ENCODE measurements at places on chromosomes 2 and 18. TPM values are rescaled to one million over a fixed set of nuclear protein-coding genes. Genes with fewer than 3 reads are reported as not detected.

GRCh38 chr18:50594942-50595341 is 35.1 kb downstream of the MAPK4 start:
- no peak for DNase-seq

DNA sequence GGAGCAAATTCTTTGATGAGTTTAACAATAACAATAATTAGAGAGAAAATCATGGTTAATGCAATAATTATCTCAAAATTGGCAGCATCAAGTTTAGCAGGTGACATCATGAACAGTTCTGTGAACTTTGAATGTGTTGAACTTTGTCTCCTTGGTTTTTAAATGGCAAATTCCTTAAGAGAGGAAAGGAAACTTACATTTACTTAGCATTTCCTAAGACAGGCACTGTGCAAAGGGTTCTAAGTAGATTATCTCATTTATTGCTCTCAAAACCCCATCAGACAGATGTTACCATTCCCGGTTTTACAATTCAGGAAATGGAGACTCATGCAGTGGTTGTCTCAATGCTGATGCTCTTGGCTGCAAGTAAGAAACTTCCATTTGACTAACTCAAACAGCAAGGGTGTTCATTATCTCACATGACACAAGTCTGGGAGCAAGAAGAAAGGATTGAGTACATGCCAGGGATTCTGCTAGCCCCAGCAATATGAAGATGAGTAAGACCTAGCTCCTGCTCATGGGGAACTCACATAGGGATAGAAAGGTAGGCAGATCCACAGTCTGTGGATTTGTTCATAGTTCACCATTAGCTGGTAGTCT is 81.3 kb upstream of the ITGA6 start:
- no peak for DNase-seq

DNA sequence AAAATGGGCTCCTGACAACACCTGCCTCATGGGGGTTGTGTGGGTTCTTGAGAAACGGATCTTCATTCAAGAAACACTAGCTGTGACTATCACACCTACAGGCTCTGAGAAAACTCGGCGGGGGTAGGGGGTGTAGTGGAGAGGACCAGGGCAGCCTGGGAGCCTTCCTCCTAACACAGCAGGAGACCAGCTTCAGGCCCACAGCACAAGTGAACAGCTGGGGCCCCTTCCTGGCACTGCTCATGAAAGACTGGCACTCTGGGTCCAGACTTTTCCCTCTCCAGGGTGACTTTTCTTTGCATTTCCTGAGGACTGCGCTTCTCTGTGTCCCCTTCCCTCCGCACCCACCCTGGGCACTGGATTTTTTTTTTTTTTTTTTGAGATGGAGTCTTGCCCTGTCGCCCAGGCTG is 7.2 kb upstream of the SEMA4C start:
- DNase-seq = no peak

- DNase-seq = no peak
These were observed 28.2 kb upstream of the SLC8A1 start for GRCh38 chr2:40480073-40480472.

DNA sequence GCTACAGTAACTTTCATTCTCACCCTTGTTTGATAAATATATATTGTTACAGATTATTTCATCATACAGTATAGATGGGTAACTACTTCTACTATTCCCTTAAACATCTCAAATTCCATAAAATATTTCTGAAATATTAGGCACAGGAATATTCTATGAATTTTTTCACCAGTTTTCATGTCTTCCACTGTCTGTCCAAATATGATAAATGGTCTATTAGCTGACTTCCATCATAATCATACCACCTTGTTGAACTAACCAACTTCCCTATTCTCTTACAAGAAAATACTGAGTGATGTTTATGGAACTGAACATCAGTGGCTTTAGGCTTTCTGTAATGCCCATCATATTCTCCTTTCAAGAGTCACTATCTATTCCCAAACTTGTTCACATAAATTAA is 82.4 kb downstream of the TRAPPC8 start:
- no peak for DNase-seq

DNA sequence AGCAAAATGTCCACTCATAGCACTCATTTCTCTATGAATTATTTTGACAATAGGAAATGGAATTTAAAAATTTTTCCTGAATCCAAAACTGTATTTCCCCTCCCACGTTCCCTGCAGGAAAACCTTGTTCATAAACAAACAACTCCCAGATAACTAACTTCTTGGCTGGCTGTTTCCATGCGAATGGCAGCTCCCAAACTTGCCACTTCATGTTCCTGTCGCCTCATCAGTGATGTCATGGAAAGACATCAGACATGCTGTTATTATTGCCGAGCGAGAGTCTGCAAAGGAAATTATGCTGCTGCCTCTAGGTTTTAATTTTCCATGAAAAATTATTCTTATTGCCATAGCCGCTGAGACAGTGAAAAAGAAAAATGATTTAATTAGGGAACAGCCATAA is 117.0 kb upstream of the RIOK3 start:
- no peak for DNase-seq

DNA sequence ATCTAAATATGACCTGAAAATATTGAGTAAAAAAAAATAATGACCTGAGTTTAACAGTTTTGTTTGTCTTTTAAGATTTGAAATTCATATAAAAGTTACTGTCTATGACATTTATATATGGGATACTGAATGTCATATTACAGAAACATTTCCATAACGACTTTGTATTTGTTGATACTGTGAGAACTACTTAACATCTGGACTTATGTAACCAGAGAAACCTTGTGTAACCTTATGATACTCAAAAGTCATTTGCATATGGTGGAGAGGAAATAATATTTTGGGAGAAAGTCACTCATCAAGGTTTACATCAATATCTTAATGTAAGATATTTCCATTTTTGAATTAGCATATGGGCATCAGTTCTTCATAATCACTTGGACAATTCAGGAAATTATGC is 12.6 kb downstream of the MFSD6 start:
- DNase-seq = no peak

Gene CGREF1
- 3.2 TPM for total RNA-seq

Gene ECEL1
- 0.15 TPM for total RNA-seq

Gene WDR7
- total RNA-seq = 32.6 TPM

Gene CHRND
- not detected for total RNA-seq
